ENCODE measurements at places on chromosomes 1 and 21. TPM values are rescaled to one million over a fixed set of nuclear protein-coding genes. Genes with fewer than 3 reads are reported as not detected.

DNA sequence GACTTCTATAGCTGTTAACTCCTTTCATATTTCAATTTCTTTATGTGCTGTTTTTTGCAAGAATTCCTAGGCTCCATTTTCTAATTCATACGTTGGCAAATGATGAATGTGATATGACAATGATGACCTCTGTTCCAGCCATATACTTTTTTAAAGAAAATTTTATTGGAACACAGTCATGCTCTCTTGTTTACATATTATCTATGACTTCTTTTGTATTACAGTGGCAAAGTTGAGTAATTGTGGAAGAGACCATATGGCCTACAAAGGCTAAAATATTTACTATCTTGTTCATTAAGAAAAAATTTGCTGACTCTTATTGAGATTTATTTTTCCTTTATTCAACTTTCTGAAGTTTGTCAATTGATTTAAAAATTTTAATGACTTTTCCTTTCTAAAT, 7.1 kb downstream of the IFI44L start:
- no peak for DNase-seq

GRCh38 chr1:228972576-228972975, 237.3 kb downstream of the RHOU start:
- DNase-seq: no peak

The ZNF593 gene
- 44.6 TPM for total RNA-seq

- peak; percentile 8 for DNase-seq
Observed at GRCh38 chr1:209405183-209405814, 178.2 kb upstream of the CAMK1G start.

- DNase-seq: no peak
Observed at GRCh38 chr1:22089787-22090186, 37.3 kb downstream of the CDC42 start.

GRCh38 chr1:173502104-173502503, 25.0 kb downstream of the PRDX6 start:
- no peak for DNase-seq

GRCh38 chr1:108532730-108533129, 27.2 kb upstream of the EEIG2 start:
- DNase-seq: no peak

GRCh38 chr1:42340901-42341300, 5.9 kb upstream of the FOXJ3 start:
- no peak for DNase-seq

The AMY1B gene
- total RNA-seq: not detected

Measured in activated CD4-positive, alpha-beta T cell treated with anti-CD3 and anti-CD28 coated beads for 36 hours (primary cell).